ENCODE measurements at places on chromosomes 1 and 21.

DNA sequence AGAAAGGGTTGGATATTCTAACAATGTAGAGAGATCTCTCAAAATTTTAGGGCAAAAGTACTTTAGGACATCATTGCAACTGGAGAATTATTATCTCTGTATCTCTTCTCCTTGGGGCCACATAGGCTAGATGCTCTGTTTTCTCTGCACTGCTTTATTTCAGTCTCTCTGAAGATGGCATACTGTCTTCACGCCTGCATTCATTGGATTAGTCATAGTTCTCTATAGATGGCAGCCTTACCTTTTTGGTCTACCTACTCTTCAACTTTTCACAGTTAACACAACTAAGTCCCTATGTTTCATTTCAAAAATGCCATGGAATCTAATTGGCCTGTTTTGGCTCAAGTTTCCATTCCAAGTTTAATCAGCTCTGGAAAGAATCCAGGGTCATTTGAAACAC is 1623.3 kb upstream of the B3GALT2 start:
- DNase-seq, result no peak

DNA sequence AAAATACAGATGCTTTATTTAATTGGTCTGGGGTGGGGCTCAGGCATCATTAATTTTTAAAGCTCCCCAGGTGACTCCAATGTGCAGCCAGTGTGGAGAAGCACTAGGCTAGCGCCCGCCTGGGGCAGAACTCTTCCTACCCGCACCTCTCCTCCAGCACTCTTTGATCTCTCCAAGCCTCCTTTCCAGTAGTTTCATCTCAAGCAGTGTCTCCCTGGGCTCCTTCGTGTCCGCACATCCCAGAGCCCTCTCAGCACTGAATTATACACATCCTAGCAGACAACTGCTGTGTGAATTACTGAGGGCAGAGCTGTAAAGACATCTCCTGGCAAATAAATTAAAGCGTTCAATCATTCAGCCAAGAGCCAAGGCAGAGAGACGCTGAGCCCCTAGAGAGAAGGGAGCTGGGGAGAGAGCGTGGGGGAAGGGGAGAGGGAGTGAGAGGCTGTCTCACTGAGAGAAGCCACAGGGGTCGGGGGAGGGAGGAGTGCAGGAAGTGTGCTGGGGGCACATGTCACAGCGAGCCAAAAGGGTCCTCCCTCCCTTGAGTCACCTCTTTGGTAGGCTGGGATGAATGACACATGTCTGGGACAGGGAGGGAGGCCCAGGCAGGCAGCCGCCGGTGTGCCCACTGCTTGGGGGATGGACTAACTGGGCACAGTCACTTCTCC is 21.0 kb upstream of the PARP1 start:
- no peak for DNase-seq

DNA sequence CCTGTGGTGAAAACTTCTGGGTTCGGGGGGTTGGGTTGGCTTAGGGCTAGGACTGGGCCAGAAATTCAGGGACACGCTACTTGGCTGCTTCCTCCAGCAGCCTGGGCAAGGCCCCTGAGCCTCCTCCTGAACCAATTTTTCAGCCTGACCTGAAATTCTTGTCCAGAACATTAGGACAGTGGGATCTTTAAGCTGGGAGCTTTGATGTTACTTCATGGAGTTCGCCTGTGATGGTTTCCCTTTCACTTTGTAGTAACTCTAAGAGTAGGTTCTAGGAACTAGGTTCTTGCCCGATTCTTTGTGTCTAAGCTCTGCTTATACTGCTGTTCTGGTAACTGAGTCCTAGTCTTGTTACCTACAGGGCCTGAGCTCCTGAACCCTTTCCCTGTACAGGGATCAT is 75.3 kb downstream of the S1PR1 start:
- no peak for DNase-seq

- peak; percentile 8 for DNase-seq
Observed at GRCh38 chr1:159895836-159896545, 4.0 kb downstream of the CFAP45 start.

Measured in hippocampal formation (tissue), 2 donors.